ENCODE measurements at places on chromosomes 1 and 21. TPM values are rescaled to one million over a fixed set of nuclear protein-coding genes. Genes with fewer than 3 reads are reported as not detected.

GPR3 gene
- 4.3 TPM for total RNA-seq

CCDC30 gene
- total RNA-seq = 1.8 TPM

CAPN9 gene
- total RNA-seq = not detected

RAB42 gene
- 13.2 TPM for total RNA-seq

S100A12 gene
- total RNA-seq = not detected

CTSS gene
- total RNA-seq = not detected

DNA sequence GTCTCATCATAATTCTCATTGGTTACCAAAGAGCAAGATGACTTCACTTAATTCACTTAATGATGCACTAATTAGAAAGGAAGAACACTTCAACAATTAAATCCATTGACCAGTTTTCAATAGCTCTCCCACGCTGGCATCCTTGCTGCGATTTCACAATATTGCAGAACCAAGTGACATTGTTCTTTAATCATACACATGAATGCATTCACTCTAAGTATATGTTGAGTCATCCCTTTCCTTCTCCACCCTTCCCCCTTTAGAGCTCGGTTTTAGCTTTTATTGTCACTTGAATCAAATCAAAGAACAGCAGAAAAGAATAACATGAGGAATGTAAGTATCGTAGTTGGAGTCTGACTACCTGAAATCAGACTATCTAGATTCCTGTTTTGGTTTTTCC is 233.6 kb upstream of the FMN2 start:
- H3K27me3 ChIP-seq = no peaks in the 10 kb centered on the region
- DNase-seq = no peak
- no peak overlapping the region for H3K27ac ChIP-seq
- no peaks in the 10 kb centered on the region for H3K4me1 ChIP-seq

DNA sequence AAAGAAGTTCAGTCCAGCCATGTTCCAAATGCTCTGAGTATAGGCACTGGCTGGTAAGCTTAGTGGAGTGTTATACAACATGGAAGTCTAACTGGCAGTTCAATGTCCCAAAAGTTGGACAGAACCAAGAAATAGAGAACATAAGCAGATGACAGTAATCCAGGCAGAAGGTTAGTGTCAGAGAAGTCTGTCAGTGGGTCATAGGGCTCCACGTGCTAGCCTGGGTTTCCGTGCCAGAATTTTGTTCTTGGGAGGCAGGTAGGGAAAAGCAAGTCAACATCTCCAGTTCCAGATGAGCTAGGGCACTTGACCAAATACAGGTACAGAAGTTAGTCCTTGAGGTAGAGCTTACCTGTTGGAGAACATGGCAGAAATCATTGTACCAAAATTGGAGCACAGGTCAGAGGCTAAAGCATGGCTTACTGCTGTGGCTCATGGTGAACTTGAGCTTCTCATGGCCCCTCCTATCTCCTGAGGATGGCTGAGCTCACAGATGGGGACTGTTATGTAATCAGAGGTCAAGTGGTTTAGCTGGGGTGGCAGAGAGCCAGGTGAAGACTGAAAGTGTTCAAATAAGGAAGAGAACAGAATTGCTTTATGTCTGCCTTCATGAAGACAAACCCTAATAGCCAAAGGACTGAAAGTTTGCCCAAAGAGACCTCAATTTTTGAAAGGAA is 170.8 kb downstream of the NFIA start:
- no peak overlapping the region for H3K4me3 ChIP-seq
- no peaks in the 10 kb centered on the region for H3K36me3 ChIP-seq
- peaks cover 1% of the 10 kb centered on the region for H3K4me1 ChIP-seq
- H3K27me3 ChIP-seq = no peaks in the 10 kb centered on the region
- no peak overlapping the region for H3K27ac ChIP-seq
- DNase-seq = no peak

DNA sequence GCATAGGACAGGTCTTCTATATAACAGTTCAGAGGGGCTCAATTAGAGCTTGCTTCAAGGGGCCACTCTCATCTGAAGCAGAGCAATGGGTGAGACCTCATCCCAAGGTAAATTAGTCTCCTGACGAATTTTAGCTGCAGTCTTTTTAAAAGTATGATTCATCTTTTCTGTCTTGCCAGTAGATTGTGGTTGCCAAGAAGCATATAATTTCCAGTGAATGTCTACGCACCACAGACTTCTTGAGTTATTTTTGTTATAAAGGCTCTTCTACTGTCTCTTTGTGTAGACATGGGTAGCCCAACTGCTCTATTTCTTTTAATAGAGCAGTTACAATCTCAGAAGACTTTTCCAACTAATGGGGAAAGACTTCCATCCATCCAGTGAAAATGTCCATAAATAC is 108.9 kb upstream of the FMN2 start:
- H3K27ac ChIP-seq = no peak overlapping the region
- H3K4me1 ChIP-seq = no peaks in the 10 kb centered on the region
- no peak for DNase-seq

DNA sequence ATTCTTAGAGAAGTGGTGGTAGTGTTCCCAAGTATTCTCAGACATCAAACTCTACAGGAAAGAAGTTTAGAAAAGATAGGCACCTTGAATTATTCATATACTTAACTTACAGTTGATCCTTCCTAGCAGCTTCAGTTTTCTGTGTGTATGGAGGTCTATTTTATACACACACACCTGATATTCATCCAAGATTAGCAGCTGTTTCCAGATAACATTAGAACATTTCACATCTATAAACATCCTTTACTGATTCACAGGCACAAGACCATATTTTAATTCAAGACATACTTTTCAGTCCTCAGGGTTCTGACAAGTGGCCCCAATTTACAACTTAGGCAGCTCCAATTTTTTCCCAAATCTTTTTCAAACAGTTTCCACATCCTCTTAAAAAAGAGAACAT is 287.8 kb upstream of the USP25 start:
- H3K4me3 ChIP-seq = no peak overlapping the region
- no peaks in the 10 kb centered on the region for H3K27me3 ChIP-seq
- H3K4me1 ChIP-seq = peaks cover 11% of the 10 kb centered on the region
- no peak overlapping the region for H3K27ac ChIP-seq

DNA sequence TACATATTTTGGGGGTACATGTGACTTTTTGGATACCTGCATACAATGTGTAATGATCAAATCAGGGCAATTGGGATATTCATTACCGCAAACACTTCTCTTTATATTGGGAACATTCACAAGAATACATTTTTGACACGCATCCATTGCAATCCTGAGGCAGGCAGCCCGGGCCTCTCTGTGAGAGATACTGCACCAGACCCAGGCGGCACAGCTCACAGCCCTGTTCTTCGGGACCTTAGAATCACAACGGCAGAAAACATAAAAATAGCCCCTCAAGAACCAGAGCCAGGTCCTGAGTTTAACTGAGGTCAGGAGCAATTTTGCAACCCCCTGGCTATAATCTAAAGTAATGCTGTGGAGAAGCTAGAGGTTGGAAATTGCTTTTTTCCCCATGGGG is 90.8 kb upstream of the PGBD5 start:
- H3K27me3 ChIP-seq = no peaks in the 10 kb centered on the region
- no peak overlapping the region for H3K27ac ChIP-seq
- DNase-seq = no peak
- H3K4me3 ChIP-seq = no peak overlapping the region
- H3K4me1 ChIP-seq = peaks cover 9% of the 10 kb centered on the region

All from H9 (cell line).